Neural crest cell (in vitro differentiated cells): ENCODE measurements at places on chromosomes 6 and 20.

GRCh38 chr20:14860410-14860814 is 523.0 kb upstream of the FLRT3 start:
- DNase-seq = no peak
- no peak overlapping the region for H3K4me3 ChIP-seq
- H3K4me1 ChIP-seq = peaks cover 16% of the 10 kb centered on the region
- H3K27me3 ChIP-seq = no peaks in the 10 kb centered on the region
- H3K27ac ChIP-seq = peak overlapping the region; percentile 43

GRCh38 chr6:68876792-68877493 is 241.9 kb downstream of the ADGRB3 start:
- H3K27me3 ChIP-seq = no peaks in the 10 kb centered on the region
- H3K4me1 ChIP-seq = peaks cover 10% of the 10 kb centered on the region
- no peak overlapping the region for H3K27ac ChIP-seq
- no peak overlapping the region for H3K4me3 ChIP-seq
- DNase-seq = no peak

DNA sequence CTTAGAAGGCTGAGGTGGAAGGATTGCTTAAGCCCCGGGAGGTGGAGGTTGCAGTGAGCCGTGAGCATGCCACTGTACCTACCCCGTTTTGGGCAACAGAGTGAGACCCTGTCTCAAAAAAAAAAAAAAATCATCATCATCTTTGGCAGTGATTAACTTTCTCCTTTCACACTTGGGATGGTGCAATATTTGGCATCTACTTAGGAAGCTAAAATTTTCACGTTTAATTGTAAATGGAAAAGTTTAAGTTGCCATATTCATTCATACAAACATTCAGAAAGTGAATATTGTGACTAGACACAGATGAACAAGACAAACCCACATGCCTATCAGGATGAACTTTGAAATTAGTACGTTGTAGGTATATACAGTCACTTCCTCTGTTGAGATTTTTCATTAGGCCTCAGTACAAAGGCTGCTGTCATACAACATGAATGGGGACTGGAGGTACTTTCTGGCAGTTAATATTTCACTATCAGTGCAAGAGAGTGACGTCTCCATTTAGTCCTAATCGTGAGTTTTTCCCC is 10.3 kb downstream of the TOP1 start:
- H3K4me3 ChIP-seq = no peak overlapping the region
- H3K27me3 ChIP-seq = no peaks in the 10 kb centered on the region
- peaks cover 54% of the 10 kb centered on the region for H3K4me1 ChIP-seq
- peaks cover 18% of the 10 kb centered on the region for H3K36me3 ChIP-seq
- H3K27ac ChIP-seq = no peak overlapping the region

GRCh38 chr20:54475334-54476168 is at the start of gene DOK5:
Gene DOK5 (plus strand): TSS chr20:54475593. CDS start chr20:54475947, 354 bp downstream.
- no peaks in the 10 kb centered on the region for H3K36me3 ChIP-seq
- no peak within 1 kb of the TSS for H3K27ac ChIP-seq
- DNase-seq = peak; percentile 31

DNA sequence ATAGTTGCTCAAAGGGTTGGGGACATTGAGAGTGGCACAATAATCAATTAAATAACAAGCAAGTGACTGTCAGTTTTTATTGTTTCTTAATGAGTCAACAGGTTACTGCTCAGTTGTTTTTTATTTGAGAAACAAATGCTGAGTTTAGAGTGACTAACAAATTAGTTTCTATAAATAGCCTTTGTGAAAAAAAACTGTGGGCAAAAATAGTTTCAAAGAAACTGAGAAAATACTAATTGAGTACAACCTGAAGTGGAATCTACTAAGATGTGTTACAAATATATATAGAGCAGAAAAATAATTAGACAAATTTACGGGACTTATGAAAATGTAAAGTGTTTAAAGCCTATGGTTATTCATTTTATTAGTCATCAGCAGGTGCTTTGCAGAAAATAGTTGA is 22.3 kb downstream of the BEND6 start:
- DNase-seq = no peak
- peaks cover 3% of the 10 kb centered on the region for H3K36me3 ChIP-seq
- H3K27ac ChIP-seq = no peak overlapping the region
- H3K4me1 ChIP-seq = no peaks in the 10 kb centered on the region
- H3K4me3 ChIP-seq = no peak overlapping the region

GRCh38 chr20:64077876-64078551 is 1.3 kb downstream of the RGS19 start:
- H3K4me1 ChIP-seq = peaks cover 26% of the 10 kb centered on the region
- peaks cover 24% of the 10 kb centered on the region for H3K27me3 ChIP-seq
- H3K4me3 ChIP-seq = no peak overlapping the region
- no peak for DNase-seq
- H3K27ac ChIP-seq = no peak overlapping the region

DNA sequence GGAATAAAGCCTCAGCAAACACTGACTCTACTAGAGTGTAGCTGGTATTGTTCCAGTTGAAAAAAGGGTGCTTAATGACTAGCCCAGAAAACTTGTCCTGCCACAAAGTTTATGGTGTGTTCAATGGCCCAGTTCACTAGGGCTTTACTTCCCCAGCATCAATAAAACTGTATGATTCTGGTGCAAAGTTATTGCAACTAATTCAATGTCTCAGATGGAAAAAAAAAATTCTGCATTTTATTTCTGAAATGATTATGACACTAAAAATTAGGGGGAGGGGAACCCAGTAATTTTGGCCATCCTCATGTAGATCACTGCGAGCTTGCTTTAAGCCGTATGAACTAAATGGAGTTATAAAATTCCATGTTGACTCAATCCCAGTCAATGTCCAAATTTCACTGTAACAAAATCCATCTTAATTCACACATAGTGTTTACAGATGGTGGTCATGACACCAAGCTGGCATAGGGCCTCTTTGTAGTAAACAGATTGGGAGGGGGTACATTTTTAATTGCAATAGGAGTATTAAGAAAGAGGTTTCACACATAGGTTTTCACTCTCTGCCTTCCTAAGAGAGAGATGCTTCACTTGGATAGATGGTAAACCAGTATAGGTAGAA is 41.2 kb downstream of the PTPRK start:
- H3K4me1 ChIP-seq = peaks cover 21% of the 10 kb centered on the region
- H3K36me3 ChIP-seq = no peaks in the 10 kb centered on the region
- H3K27ac ChIP-seq = no peak overlapping the region
- no peak for DNase-seq
- no peak overlapping the region for H3K4me3 ChIP-seq
- no peaks in the 10 kb centered on the region for H3K27me3 ChIP-seq

DNA sequence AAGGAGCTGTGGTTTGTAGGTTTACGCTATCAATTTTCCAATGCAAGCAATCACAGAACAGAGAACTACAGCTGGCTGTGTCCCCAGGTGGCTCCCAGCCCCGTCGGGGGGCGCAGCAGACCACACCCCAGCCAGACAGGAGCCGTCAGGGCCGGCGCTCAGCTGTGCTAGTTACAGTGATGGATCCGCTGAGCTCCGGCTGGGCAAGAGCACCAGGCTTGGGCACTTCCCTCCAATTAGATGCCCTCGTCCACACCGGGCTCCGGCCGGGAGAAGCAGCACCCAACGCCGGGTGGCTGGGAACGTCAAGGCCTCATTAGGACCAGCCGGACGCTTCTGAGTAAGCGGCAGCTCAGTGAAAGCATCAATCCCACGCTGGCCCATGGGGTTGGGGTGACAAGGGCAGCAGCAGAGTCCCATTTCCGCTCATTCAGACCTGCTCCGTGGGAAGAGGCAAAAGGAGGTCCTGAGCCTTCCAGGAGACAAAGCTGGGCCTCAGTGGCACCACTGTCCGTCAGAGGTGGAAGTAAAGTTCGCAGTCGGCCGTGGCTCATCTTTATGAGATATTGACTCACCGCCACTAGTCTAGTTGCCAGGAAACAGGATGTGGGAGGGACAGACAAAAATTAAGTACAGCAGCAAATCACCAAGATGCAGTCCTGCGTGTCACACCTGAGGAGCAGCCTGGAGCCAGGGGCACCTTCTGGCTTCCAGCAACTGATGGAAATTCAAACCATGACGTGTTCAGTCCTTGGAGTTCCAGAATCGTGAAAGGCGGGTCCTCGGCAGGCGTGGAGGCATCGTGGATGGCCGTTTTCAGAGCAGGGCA is 164.1 kb downstream of the TAF4 start:
- no peak for DNase-seq
- no peaks in the 10 kb centered on the region for H3K27me3 ChIP-seq
- H3K4me1 ChIP-seq = peaks cover 11% of the 10 kb centered on the region
- no peaks in the 10 kb centered on the region for H3K36me3 ChIP-seq
- no peak overlapping the region for H3K27ac ChIP-seq

GRCh38 chr6:166530211-166531095 is 56.0 kb downstream of the RAMACL start:
- no peak for DNase-seq
- H3K4me1 ChIP-seq = peaks cover 7% of the 10 kb centered on the region

DNA sequence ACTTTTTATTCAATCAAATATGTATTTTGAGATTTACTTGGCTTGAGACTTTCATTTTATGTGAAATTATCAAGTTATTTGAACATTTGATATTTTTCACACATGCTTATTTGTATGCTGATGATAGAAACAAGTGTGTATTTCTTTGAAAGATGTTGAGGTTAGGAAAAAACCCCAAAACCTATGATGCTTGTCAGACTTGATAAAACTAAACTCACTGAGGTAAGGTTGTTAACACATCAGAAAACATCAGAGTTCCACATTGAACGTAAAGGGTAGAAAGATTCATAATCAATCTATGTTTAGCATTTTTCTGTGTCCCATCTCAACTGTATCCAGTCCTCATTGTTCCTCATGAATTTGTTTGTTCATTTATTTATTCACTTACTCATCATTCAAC is 12.2 kb downstream of the SF3B5 start:
- H3K4me1 ChIP-seq = no peaks in the 10 kb centered on the region
- H3K27ac ChIP-seq = no peak overlapping the region
- no peak for DNase-seq
- H3K36me3 ChIP-seq = no peaks in the 10 kb centered on the region
- H3K4me3 ChIP-seq = no peak overlapping the region
- H3K27me3 ChIP-seq = no peaks in the 10 kb centered on the region

GRCh38 chr6:56955171-56956155 is 556 bp downstream of the BEND6 start:
- peaks cover 24% of the 10 kb centered on the region for H3K4me1 ChIP-seq
- DNase-seq = peak; percentile 76
- H3K4me3 ChIP-seq = peak overlapping the region; percentile 83
- H3K27me3 ChIP-seq = peaks cover 59% of the 10 kb centered on the region

GRCh38 chr6:41970436-41970846 is 28.8 kb upstream of the CCND3 start:
- H3K36me3 ChIP-seq = no peaks in the 10 kb centered on the region
- peaks cover 28% of the 10 kb centered on the region for H3K4me1 ChIP-seq
- no peak overlapping the region for H3K27ac ChIP-seq

- H3K36me3 ChIP-seq = no peaks in the 10 kb centered on the region
- H3K4me3 ChIP-seq = no peak overlapping the region
- no peak overlapping the region for H3K27ac ChIP-seq
- no peaks in the 10 kb centered on the region for H3K4me1 ChIP-seq
- H3K27me3 ChIP-seq = peaks cover 3% of the 10 kb centered on the region
- DNase-seq = no peak
Observed at GRCh38 chr6:32393665-32394420, 13.1 kb downstream of the BTNL2 start.

GRCh38 chr6:26543953-26544352 is 5.8 kb downstream of the HMGN4 start:
- DNase-seq = no peak
- peaks cover 3% of the 10 kb centered on the region for H3K36me3 ChIP-seq
- peaks cover 19% of the 10 kb centered on the region for H3K4me1 ChIP-seq
- H3K4me3 ChIP-seq = peak overlapping the region; percentile 73
- H3K27me3 ChIP-seq = no peaks in the 10 kb centered on the region

DNA sequence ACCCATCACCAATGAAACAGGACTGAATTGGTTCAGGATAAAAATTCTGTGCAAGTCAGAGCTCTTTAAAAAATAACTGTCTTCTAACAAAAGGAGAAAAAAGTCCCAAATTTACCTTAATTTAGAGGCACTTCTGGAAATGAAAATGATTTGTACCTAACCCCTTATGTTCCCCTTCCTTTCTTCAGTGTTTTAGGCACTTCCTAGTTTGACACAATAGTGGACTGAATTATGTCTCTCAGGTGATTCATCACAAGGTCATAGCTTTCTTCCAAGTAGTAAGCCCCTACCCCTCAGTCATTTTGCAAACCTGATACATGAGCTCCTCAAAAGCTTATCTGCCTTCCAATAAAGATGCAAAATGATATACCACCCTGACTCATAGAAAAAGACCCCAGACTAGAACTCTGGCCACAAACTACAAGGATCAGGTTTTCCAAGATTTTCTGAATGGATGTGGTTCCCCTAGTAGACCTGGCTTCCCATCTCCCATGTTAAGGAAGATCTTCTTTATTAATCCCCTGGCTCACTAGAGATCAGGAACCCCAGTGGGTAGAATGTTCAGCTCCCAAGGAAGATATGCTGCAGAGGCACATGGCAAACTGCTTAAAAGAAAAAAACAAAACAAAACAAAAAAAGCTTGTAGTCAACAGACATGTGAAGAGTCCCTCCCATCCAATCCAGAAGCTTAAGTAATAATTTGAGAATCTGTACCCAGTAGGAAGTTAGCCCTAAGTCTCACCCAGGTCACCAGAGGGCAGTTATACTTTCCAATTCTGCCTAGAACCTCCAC is 3.6 kb downstream of the PPP1R10 start:
- peaks cover 73% of the 10 kb centered on the region for H3K4me1 ChIP-seq
- peaks cover 34% of the 10 kb centered on the region for H3K27me3 ChIP-seq
- peak overlapping the region; percentile 99 for H3K4me3 ChIP-seq
- no peak for DNase-seq
- H3K27ac ChIP-seq = peak overlapping the region; percentile 31

DNA sequence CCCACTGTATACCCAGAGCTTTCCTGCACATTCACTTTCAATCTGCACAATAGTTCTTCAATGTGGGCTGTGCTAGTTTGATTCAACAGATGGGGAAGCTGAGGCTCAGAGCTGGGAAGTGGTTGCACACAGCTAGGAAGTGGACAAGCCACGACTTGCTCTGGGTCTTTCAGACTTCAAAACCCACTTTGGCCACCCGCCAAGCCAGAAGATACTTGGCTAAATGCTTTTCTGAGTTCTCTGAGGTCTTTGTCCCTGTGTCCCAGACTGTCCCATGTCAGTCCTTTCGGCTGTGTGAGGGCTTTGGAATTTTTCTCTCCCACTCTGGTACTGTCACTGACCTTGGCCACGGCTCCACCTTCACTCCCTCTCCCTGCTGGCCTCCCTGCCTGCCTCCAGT is 10.6 kb downstream of the PDYN start:
- no peaks in the 10 kb centered on the region for H3K36me3 ChIP-seq
- no peak overlapping the region for H3K4me3 ChIP-seq
- no peak overlapping the region for H3K27ac ChIP-seq
- peaks cover 60% of the 10 kb centered on the region for H3K27me3 ChIP-seq
- no peak for DNase-seq

DNA sequence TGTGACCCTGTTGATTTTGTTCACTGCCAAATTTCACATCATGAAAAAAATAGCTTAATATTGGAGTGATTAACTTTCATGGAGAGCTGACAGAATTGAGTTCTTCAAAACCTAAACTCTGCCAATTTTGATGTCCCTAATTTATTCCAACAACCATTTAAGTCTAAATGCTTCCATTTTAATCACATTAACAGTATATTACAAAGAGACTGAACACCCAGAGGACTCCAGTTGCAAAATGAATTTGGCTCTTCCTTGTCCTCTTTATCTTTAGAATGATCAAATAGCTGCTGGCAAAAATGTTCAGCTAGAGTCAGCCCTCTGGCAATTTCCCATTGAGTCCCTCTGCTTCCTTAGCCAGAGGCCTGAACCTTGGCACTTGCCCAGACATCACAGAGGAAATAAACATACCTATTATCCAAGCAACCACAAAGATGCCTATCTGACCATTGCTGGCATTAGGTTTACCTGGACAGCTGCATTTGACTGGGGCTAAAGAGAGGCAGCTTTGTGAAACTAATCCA is 299.0 kb upstream of the STXBP5 start:
- H3K27me3 ChIP-seq = no peaks in the 10 kb centered on the region
- H3K36me3 ChIP-seq = no peaks in the 10 kb centered on the region
- H3K4me1 ChIP-seq = no peaks in the 10 kb centered on the region
- no peak overlapping the region for H3K27ac ChIP-seq
